Stomach (tissue), 19 donors: ENCODE measurements at places on chromosomes 7 and 10. TPM values are rescaled to one million over a fixed set of nuclear protein-coding genes. Genes with fewer than 3 reads are reported as not detected.
A peak's percentile ranks its signal among the peaks of the same experiment; 100 is the strongest.

GRCh38 chr10:126001576-126001975, 105.2 kb downstream of the FANK1 start:
- DNase-seq = no peak

Gene PIP
- polyA plus RNA-seq = 0.45 TPM

GRCh38 chr10:93152136-93152535, 78.4 kb downstream of the CYP26A1 start:
- DNase-seq = no peak

Gene FAM237B
- polyA plus RNA-seq = not detected

DNA sequence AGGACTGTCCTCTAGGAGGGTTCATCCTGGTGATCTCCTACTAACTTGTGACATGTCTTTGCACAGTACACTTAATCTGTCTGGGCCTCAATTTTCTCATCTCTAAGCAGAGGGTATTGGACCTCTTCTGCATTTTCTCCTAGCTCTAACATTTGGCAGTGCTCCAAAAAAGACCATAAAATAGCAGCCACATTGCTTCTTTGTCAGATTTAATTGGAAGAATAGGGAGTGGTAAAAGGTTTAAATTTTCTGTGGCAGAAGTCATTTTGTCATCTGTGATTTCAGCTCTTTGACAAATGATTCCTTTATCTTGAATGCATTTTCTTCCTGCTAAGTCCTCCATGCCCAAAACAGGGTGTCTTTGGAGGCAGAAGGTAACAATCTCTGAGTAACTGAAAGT, 289.9 kb upstream of the LRGUK start:
- DNase-seq = no peak

DNA sequence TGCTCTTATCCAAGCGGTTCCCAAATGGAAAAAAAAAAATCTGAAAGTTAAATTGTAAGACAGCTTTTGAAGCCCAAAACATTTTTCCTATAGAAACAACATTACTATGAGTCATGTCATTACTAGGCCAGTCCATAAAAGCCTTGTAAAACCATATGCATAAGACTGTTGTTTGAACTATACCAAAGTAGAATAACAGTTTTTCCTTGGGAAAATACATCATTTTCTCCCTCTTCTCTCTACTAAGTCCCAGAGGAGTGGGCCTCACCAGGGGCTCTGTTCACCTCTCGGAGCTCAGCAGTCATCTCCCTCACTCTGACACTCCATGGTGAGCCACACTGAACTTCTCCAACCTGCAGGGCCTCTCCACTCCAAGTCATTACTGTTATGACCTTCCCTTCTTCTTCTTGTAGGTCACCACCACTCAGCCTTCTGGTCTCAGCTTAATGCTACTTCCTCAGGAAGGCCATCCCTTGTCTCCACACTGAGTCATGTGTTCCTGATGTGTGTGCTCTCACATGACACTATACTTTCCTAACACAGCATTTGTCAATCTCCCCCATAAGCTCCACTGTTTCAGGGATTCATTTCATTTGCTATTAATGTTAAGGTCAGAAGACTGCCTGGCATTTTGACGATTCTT, 32.5 kb downstream of the ZNF438 start:
- DNase-seq = peak; percentile 30

GRCh38 chr7:134774119-134774518, 5.3 kb upstream of the CALD1 start:
- no peak for DNase-seq
